ENCODE measurements at places on chromosomes 13 and 19. TPM values are rescaled to one million over a fixed set of nuclear protein-coding genes. Genes with fewer than 3 reads are reported as not detected.

Gene ZNF682
- total RNA-seq: 18.9 TPM

Gene TMEM150B
- not detected for total RNA-seq

Gene IZUMO1
- not detected for total RNA-seq

Gene PALM
- 84.1 TPM for total RNA-seq

Gene GGACT
- total RNA-seq: 0.49 TPM

Gene OR7E24
- total RNA-seq: not detected

Gene BEST2
- under 0.01 TPM for total RNA-seq

Gene NCR1
- total RNA-seq: not detected

Gene ATP7B
- total RNA-seq: 7.6 TPM

Gene KLK3
- not detected for total RNA-seq

Gene OR7A10
- not detected for total RNA-seq

Gene ELSPBP1
- total RNA-seq: not detected

Gene TGFB1
- 2.7 TPM for total RNA-seq

Gene SOX21
- total RNA-seq: 3.9 TPM

Gene LYPD3
- total RNA-seq: 0.49 TPM

Gene ZNF546
- total RNA-seq: 14.0 TPM

Gene KCTD12
- total RNA-seq: 126 TPM

Gene STARD13
- total RNA-seq: 7.1 TPM

Gene MAB21L1
- total RNA-seq: 0.49 TPM

Gene RNF113B
- not detected for total RNA-seq

Gene C19orf81
- total RNA-seq: not detected

Gene VSTM2B
- 15.5 TPM for total RNA-seq

Gene FUT2
- under 0.01 TPM for total RNA-seq

Gene ADPRHL1
- 0.74 TPM for total RNA-seq

Gene SLC8A2
- 37.4 TPM for total RNA-seq

Gene SHISA7
- total RNA-seq: 7.1 TPM

Gene ZNF135
- 9.8 TPM for total RNA-seq

Gene DPY19L3
- total RNA-seq: 31.2 TPM

Gene NLRP7
- not detected for total RNA-seq

Gene MEX3D
- 31.2 TPM for total RNA-seq

Gene GGN
- under 0.01 TPM for total RNA-seq

Gene HPN
- total RNA-seq: not detected

Gene PLPPR3
- 72.0 TPM for total RNA-seq

Gene PLVAP
- total RNA-seq: 0.74 TPM

Gene NLRP9
- total RNA-seq: not detected
